ENCODE measurements at places on chromosomes 11 and 22.

DNA sequence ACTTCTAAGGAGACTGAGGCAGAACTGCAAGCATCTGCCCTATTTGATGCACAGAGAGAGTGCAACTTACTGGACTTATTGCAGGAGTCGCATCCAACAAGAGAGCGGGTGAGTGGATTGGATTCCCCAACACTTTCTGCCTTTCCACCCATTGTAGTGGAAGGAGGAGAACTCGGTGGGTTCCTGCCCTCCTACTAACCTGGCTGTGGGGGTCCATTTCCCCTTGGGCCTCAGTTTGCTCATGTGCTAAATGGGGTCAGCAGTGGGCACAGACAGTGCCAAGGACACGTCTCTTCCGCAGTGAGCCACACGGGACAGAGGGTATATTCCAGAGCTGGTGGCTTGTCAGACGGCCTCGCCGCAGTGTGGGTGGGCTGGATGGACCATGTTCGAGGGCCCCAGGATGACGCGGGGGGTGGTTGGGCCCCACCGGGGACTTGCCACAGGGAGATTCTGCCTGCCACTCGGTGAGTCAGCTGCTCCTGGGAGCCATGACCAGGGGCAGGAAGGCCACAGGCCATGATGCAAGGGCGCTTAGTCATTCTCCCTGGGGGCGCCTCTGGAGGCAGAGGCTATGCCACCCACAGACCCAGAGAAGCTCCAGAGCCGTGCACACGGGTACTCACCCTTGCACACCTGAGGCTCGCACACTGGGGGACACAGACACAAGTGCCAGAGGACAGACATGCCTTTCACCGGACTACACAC lies 8.2 kb downstream of the ALX4 start:
- DNase-seq = no peak

DNA sequence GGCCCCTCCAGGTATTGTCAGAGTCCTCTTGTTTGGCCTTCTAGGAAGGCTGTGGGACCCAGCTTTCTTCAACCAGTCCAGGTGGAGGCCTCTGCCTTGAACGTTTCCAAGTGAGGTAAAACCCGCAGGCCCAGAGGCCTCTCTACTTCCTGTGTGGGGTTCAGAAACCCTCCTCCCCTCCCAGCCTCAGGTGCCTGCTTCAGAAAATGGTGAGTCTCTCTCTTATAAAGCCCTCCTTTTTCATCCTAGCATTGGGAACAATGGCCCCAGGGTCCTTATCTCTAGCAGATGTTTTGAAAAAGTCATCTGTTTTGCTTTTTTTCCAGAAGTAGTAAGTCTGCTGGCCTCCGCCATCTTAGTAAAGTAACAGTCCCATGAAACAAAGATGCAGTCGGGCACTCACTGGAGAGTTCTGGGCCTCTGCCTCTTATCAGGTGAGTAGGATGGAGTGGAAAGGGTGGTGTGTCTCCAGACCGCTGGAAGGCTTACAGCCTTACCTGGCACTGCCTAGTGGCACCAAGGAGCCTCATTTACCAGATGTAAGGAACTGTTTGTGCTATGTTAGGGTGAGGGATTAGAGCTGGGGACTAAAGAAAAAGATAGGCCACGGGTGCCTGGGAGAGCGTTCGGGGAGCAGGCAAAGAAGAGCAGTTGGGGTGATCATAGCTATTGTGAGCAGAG lies at the start of gene CD3E:
CD3E (plus strand) TSS at position 163 of the 681 bp plus-strand sequence; CDS start at position 386, 223 bp downstream.
- peak; percentile 38 for DNase-seq

DNA sequence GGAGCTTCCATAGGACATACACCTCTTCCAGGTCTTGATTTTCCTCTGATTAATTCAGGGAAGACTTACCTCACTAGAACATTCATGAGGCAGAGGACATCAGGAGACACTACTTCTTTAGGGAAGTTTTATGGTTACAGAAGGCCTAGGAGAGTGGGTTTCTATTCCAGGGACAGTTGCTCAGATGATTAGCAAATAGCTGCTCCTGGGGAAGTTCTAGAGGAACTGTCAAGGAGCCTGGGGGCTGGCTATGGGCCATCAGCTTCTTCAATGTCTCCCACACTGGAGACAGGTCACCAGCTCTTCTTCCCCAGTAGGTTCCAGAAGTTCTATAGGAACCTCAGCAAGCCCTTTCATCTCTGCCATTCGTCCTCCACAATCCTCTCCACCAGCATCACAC lies 11.5 kb upstream of the OR10A5 start:
- no peak for DNase-seq

GRCh38 chr22:39524753-39525657 lies 4.6 kb downstream of the ATF4 start:
- no peak for DNase-seq

DNA sequence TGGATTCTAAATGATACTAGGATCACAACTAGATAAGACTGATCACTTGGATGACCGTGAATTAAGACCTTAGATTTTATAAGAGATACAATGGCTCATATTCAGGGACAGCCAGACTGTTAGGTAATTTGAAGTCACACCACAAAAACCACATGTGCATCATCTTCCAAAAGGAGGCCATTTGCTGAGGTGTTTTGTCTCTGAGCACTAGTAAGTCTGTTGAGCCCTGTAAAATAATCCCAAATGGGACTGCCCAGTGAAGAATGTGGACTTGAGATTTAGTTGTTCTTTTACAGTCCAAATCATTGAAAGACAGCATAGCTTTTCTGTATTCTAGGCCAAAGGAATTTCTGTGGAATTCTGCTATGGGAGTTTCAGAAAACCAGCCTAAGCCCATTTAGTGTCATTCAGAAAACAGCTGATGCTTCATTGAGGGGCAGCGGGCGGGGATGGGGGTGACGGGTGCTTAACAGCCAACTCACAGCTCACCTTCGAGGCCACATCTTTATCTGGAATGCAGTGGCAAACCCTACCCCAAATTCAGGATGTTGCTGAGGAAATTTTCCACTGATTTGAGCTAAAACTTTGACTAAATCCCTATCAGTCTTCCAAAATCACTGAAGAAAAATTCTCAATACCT lies 80.1 kb upstream of the BIRC3 start:
- DNase-seq = no peak
